Placental epithelial cell (primary cell): ENCODE measurements at places on chromosomes 2 and 18. TPM values are rescaled to one million over a fixed set of nuclear protein-coding genes. Genes with fewer than 3 reads are reported as not detected.

The CHMP3 gene
- 44.0 and 63.3 TPM in 2 replicates for total RNA-seq

The TBC1D8 gene
- total RNA-seq, result 3.1 and 11.4 TPM in 2 replicates

The CCDC178 gene
- total RNA-seq, result not detected in 2 replicates

The ATP6V1C2 gene
- under 0.01 TPM in 1 of 2 replicates, not detected in the other for total RNA-seq

The KCNE4 gene
- 42.0 and 83.2 TPM in 2 replicates for total RNA-seq

The LPIN1 gene
- total RNA-seq, result 24.7 and 27.8 TPM in 2 replicates

The ACSL3 gene
- 280 and 778 TPM in 2 replicates for total RNA-seq

The LRATD1 gene
- 5.9 and 6.5 TPM in 2 replicates for total RNA-seq

The DTNA gene
- 0.11 and 0.39 TPM in 2 replicates for total RNA-seq

The MYOM1 gene
- 0.98 and 1.6 TPM in 2 replicates for total RNA-seq

The KIF5C gene
- total RNA-seq, result under 0.01 TPM in 1 of 2 replicates, not detected in the other

The FARSB gene
- total RNA-seq, result 9.0 and 17.7 TPM in 2 replicates

The REG3A gene
- total RNA-seq, result not detected in 2 replicates
